ENCODE measurements at places on chromosomes 11 and 22. TPM values are rescaled to one million over a fixed set of nuclear protein-coding genes. Genes with fewer than 3 reads are reported as not detected.

The TRPM5 gene
- total RNA-seq = not detected

The HOATZ gene
- total RNA-seq = not detected

The SMTNL1 gene
- not detected for total RNA-seq

The RASSF10 gene
- total RNA-seq = 11.3 TPM

The HTR3B gene
- total RNA-seq = 0.28 TPM

The SLC22A12 gene
- not detected for total RNA-seq

The CADM1 gene
- 8.8 TPM for total RNA-seq

The PATL1 gene
- 20.6 TPM for total RNA-seq

The NXPE1 gene
- not detected for total RNA-seq

The PKP3 gene
- 359 TPM for total RNA-seq

The PRR33 gene
- not detected for total RNA-seq

The RFPL2 gene
- total RNA-seq = not detected

The ADAMTS15 gene
- 2.0 TPM for total RNA-seq

The SGSM1 gene
- 0.20 TPM for total RNA-seq

The PNPLA3 gene
- total RNA-seq = 1.3 TPM

The HORMAD2 gene
- not detected for total RNA-seq

The NEFH gene
- not detected for total RNA-seq

The SLC22A6 gene
- total RNA-seq = not detected

The IRAG1 gene
- 3.2 TPM for total RNA-seq

The SMIM38 gene
- 0.16 TPM for total RNA-seq

The DNAJB7 gene
- not detected for total RNA-seq

The PDE2A gene
- total RNA-seq = 6.0 TPM

The CHST1 gene
- 3.0 TPM for total RNA-seq

The ANKRD49 gene
- total RNA-seq = 7.0 TPM

The OSBPL5 gene
- 13.4 TPM for total RNA-seq

The SLC22A25 gene
- total RNA-seq = not detected

The CHADL gene
- total RNA-seq = 3.9 TPM

The CCDC73 gene
- 0.40 TPM for total RNA-seq

The POU2AF2 gene
- total RNA-seq = not detected

The CCDC15 gene
- total RNA-seq = 2.4 TPM
